HT1080 (cell line): ENCODE measurements at places on chromosomes 12 and 14. TPM values are rescaled to one million over a fixed set of nuclear protein-coding genes. Genes with fewer than 3 reads are reported as not detected.

The INHBE gene
- total RNA-seq = 1.4 and 2.1 TPM in 2 replicates

The IFNG-AS1 gene
- not detected in 2 replicates for total RNA-seq

The CEBPE gene
- total RNA-seq = 0.13 TPM in 1 of 2 replicates, not detected in the other

The ATP5F1B gene
- 1,094 and 1,322 TPM in 2 replicates for total RNA-seq

The PLA2G1B gene
- total RNA-seq = not detected in 2 replicates

GRCh38 chr12:14554281-14555007 lies 13.2 kb downstream of the PLBD1 start:
- DNase-seq = peak; percentile 31

DNA sequence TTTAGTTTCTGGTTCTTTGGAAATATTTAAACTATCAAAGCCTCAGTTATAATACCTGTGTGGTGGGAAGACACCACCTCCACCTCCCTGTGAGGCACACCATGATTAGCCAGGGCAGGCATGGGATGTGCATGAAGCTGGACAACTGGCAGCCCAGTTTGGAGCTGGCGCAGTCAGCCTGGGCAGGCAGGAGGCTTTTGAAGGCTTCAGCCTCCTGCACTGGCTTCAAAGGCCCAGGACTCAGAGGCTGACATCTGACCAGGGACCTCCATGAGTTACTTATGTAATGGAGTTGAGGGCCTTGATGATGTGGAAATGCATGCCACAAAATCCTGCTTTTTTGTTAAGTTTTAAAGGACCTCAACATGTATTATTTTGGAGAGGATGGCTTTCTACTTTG lies 30.3 kb downstream of the C14orf132 start:
- no peak for DNase-seq

The ST8SIA1 gene
- total RNA-seq = 2.5 and 3.5 TPM in 2 replicates

DNA sequence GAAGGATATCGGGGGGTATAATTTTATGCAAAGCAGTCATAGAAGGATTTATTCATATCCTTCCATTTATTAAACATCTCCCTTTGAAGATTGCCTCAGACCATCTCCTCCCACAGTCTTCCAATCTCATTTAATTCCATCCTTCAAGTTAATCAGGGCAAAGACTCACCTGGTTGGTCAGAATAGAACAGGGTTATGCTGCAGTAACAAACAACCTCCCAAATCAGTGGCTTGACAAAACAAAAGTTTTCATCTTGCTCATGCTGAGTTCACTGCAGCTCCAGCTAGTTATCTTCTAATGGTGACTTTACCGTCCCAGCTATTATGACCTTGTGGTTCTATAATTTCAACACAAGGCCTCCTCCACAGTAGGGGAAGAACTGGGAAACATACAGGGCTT lies 48.8 kb upstream of the MTERF2 start:
- no peak for DNase-seq

- peak; percentile 42 for DNase-seq
Observed at GRCh38 chr12:24898606-24899005, 50.3 kb downstream of the BCAT1 start.

GRCh38 chr12:4206470-4206869 lies 67.1 kb upstream of the CCND2 start:
- DNase-seq = no peak

The FSCB gene
- total RNA-seq = not detected in 2 replicates

DNA sequence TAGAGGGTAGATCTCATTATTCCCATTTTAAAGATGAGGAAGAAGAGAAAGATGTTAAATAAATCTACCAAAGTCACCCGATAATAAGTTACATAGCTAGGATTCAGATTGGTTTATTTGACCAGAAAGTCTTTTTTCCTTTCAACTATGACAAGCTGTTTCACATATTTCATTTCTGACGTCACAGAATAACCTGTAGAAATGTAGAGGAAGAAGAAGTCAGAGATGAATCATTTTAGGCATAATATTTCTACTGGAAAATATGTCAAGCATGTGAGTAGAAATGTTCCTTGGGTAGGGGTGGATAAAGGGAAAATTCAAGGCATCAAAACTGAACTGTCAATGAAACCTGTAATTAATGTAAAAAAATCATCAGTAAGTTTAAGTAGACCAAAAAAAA lies 107.0 kb downstream of the MGST1 start:
- DNase-seq = peak; percentile 12
